ENCODE measurements at places on chromosomes 5 and 9. TPM values are rescaled to one million over a fixed set of nuclear protein-coding genes. Genes with fewer than 3 reads are reported as not detected.

Gene PTGDS
- not detected for total RNA-seq

Gene SOX30
- total RNA-seq = 0.15 TPM

GRCh38 chr5:34487159-34487879 lies 168.8 kb upstream of the RAI14 start:
- H3K27me3 ChIP-seq = no peaks in the 10 kb centered on the region
- H3K4me1 ChIP-seq = peaks cover 81% of the 10 kb centered on the region
- peak overlapping the region; percentile 69 for H3K4me3 ChIP-seq

- H3K36me3 ChIP-seq = peaks cover 2% of the 10 kb centered on the region
- H3K4me1 ChIP-seq = no peaks in the 10 kb centered on the region
- no peaks in the 10 kb centered on the region for H3K27me3 ChIP-seq
- no peak overlapping the region for H3K4me3 ChIP-seq
- DNase-seq = no peak
Measured at GRCh38 chr5:21774801-21775200, 1078.3 kb downstream of the CDH12 start.

DNA sequence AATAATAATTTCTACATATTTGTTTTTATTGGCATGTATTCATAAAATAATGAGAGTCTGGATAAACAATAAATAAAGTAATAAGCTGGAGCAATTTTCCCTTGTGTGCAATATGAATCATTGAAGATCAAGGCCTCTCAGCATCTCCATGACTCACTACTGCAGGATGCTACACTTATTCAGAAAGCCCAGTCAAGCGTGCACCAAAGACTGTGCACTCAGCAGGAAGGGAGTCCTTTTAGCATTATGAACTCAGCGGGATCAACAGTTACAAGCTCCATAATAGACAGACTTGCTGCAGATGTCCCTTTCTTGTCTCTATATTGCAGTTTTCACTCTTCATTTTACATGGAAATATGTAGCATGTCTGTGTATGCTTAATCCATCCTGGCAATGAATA lies 485.3 kb downstream of the CDH9 start:
- DNase-seq = no peak
- H3K36me3 ChIP-seq = no peaks in the 10 kb centered on the region
- no peaks in the 10 kb centered on the region for H3K4me1 ChIP-seq
- H3K4me3 ChIP-seq = no peak overlapping the region

DNA sequence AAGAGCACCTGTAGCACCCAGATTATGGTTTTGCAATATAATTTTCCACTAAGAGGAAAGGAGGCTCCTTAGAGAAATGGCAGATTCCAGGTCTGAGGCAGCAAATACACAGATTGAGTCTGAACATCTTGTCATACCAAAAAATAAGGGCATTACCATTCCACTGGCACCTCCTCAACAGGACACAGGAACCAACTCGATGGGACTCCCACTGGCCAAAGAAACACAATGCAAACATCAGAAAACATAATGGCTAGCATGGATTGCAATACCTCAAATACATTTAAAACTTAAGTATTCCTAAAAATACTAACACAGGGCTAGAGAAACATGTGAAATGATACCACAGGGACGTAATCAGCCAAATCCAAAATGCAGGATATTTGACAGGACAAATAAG lies 12.4 kb upstream of the RANBP17 start:
- peaks cover 20% of the 10 kb centered on the region for H3K4me1 ChIP-seq
- H3K27me3 ChIP-seq = peaks cover 3% of the 10 kb centered on the region
- H3K36me3 ChIP-seq = no peaks in the 10 kb centered on the region
- no peak overlapping the region for H3K27ac ChIP-seq
